ENCODE measurements at places on chromosomes 5 and 9.

DNA sequence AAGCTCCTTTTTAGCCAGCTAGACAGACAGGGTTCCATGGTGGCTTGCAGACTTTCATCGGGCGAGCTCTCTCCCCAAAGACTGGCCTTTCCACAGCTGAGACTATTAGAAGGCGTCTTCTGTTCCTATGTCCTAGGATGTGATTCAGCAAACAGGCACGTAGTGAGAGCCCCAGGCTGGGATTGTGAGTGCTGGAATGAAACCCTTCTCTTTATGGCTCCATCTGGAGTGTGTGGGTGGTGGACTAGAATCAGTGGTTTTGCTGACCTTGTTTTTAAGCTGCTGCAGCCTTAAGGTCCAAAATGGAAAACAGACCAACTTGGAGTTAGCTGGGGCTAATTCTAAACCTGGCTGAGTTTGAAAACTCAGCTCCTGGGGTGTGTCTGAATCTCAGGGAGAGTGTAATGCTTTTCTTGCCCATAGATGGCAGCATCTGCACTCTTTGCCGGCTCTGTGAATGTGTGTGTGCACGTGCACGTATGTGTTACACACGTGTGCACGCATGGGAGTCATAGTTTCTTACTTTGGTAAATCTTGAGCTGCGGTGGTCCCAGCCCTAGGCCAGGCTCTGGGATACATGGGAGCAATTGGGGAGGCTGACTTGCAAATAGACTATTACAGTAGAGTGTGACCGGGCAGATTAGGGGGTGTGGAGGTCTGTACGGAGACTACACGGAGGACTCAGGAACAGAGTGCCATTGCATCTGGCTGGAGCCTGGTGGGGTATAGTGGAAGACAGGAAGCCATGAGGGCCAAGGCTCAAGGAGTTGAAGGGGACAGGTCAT is 10.7 kb downstream of the GSN start:
- DNase-seq = no peak

- no peak for DNase-seq
Measured at GRCh38 chr9:93827545-93828330, 127.4 kb downstream of the BARX1 start.

- no peak for DNase-seq
Measured at GRCh38 chr5:79666758-79667157, 22.9 kb upstream of the CMYA5 start.

GRCh38 chr9:20689833-20690232 is 5.8 kb downstream of the FOCAD start:
- no peak for DNase-seq

- no peak for DNase-seq
Measured at GRCh38 chr5:171311322-171312077, 2.5 kb downstream of the TLX3 start.

DNA sequence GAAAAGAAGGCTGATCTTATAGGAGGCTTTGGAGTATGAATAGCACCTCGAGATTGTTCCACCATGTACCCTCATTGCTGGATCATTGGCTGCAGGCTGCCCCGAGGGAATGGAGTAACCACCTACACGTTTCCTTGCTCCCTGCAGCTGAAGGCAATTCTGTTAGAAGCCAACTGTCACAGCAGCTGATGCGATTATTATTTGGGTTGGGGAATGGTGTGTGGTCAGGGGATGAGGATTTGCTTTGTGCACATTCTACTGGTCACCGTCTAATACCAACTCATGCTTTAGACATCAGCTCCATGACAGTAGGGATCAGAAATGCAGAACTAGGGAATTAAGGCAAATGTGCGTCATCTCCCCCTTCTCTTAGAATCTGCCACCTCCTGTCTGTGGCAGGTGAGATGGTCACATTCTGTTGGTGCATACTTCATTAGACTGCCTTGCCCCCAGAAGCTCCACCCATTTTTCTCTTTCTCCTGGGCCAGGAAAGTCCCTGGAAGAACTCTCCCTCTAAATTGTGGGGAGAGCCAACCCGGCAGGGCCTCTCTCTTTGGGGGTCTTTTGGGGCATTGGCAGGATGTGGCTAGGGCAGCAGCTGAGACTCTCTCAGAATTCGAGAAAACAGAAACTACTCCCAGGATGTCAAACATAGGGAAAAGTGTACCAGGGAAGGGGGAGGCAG is 32.8 kb downstream of the NEUROG1 start:
- no peak for DNase-seq

- no peak for DNase-seq
Measured at GRCh38 chr9:123742009-123742767, 187.7 kb downstream of the DENND1A start.

DNA sequence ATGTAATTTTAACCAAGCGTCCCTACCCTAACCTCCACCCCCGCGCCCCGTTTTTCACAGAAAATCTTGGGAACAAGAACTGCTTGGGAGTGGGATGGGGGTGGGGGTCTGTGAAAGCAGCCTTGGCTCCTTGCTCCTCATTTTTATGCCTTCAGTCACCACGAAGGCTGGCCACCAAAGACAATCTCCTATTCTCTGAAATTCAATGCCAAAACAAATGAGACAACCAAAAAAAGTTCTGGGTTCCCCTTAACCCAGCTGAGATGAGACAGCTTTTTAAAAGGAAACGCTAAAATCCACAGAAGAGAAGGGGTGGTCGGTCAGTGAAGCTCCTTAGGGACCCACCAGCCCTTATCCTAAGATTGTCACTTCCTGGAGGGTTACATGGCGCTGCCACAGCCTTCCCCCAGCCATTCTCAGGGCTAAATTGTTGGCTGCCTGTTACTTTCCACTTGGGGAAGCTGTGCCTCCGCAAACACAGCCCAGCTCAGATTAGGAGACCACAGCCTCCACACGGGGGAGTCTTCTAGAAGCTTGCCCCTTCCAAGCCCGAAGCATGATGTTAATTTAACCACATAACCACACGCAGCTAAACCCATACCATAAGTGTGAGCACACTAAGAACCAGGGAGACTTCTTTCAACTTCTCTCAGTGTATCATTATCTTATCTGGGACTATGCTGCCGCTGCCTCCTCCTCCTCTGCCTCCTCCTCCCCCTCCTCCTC is 136.3 kb downstream of the FOXD1 start:
- peak; percentile 33 for DNase-seq

- DNase-seq = no peak
Measured at GRCh38 chr9:108854094-108854493, 1.7 kb downstream of the ACTL7B start.

DNA sequence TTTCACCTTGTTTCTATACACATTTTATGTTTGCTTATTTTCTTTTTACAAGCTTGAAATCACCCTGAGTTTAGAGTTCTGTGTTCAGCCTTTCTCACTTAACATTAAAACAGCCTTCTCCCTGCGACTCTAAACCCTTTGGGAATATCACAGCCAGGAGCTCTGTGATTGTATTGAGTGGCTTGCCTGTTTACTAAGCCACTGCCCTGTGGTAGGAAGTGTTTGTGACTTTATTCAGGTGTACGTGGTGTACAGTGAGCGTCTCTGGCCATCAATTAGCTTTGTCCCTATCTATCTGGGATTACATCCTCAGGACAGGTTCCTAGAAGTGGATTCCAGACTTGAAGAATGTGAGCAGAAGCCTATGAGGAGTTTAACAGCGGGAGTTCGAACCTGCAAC is 11.0 kb upstream of the NEURL1B start:
- no peak for DNase-seq

- no peak for DNase-seq
Measured at GRCh38 chr5:116564312-116564711, 10.3 kb downstream of the SEMA6A start.

- no peak for DNase-seq
Measured at GRCh38 chr5:148491793-148492184, 108.0 kb downstream of the FBXO38 start.

GRCh38 chr5:9761706-9762105 is 131.6 kb upstream of the TAS2R1 start:
- DNase-seq = no peak

- DNase-seq = peak; percentile 45
Measured at GRCh38 chr9:34633851-34634550, 3.6 kb downstream of the SIGMAR1 start.

GRCh38 chr5:109035436-109035835 is 287.7 kb downstream of the FER start:
- no peak for DNase-seq

- no peak for DNase-seq
Measured at GRCh38 chr9:125172031-125172755, 17.4 kb downstream of the PPP6C start.

- DNase-seq = no peak
Measured at GRCh38 chr5:133338504-133339355, 273.6 kb downstream of the FSTL4 start.

DNA sequence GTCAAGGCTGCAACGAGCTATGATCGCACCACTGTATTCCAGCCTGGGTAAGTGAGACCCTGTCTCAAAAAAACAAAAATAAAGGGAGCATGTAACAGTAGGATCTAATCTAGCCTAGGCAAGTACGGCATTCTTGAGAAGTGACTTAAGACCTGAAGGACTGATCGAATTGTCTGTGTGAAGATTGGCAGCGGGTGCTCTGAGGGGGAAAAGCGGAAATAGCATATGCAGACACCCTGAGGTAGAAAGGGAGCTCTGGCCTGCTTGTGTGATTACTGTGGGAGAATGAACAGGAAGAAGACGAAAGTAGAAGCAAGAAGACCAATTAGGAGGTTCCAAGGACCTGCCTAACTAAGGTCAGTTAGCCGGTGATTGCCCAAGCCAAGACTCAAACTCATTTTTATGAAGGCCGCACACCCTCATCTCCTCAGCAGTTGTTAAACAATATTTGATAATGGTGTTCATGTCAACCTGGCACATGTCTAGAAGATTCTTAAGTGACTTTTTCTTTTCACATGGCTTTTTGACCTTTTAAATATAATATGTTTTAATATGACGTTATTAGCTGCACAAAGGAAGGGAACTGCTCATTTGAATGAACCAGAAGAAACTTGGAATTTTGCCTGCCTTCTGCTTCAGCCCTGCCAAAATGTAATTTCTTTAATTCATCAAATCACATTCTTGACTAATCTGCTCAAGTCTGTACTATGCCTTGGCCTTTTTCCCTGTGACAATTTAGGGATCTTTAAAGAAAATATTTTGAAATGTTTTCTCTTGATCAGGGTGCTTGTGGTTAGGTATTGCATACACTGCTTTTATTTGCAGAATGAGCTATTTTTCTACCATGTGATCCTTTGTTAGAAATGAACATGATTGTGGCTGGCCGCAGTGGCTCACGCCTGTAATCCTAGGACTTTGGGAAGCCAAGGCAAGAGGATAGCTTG is 289.2 kb upstream of the DMRT1 start:
- DNase-seq = no peak

GRCh38 chr5:126004636-126005035 is 418.6 kb upstream of the GRAMD2B start:
- DNase-seq = no peak

DNA sequence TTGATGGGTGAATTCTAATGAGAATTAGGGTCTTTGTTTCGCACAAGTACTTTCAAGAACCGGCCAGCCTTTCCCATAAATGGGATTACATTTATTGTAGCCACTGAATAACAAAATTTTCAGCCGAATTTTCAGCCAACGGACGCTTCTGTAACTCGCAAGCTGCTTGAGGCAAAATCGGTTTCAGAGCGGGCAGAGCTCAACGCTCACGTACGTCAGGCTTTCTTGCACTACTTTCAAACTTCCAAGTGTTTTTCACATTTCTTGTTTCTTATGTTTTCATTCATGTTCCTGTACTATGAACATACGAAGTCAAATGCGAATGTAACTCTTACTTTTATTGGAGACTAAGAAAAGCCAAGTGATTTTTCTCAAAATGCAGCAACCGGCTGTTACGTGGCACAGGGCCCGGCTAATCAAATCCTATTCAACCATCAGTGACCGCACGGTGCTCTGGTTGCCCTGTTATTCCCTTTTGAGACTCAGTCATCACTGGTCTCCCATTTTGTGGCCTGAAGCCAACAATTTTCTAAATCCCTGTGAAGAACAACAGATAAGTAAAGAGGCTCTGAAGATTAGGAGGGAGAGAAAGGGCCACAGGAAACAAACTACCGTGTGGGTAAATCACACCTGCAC is 68.5 kb downstream of the SLC28A3 start:
- DNase-seq = no peak

DNA sequence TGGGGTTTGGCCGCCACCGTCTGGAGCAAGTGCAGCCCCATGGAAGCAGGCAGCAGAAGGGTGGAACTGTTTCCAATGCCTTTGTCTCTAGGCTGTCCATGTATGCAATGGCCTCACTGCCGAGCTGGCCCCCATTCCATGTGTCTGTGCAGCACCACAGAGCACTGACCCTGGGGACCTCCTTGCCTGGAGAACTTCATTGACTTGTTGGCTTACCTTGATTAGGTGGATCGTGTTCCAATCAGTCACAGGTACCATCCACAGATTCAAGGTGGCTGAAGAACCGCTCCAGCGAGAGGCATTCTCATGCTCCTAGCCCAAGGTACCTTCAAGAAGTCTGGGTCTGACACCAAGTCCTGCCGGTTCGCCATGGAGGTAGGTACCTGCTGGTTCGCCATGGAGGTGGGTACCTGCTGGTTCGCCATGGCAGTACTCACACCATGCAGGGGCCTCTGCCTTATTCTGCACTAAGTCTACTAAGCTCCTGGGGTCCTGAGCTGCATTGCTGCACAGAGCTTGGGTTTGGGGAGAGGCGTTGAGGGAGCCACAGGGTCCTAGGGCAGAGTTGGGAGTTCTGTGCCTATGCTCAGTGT is 358.3 kb upstream of the IRX1 start:
- DNase-seq = no peak

DNA sequence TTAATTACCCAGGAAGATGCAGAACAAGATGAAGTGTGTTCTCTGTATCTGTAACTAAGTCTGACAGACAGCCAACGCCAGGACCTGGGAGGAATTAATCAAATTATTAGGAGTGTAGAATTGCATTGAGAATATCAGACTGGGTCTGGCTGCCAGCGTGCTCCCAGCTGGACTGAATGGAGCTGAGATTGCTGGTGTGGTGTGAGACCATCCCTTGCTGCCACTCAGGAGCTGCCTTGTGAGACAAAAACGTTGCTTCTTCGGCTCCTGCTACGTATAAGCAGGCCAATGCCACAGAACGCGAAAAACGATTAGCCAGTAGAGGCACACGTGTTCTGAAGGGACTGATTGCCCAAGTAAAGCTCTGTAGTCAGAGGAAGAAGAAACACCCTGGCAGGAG is 66.8 kb downstream of the AMBP start:
- no peak for DNase-seq

GRCh38 chr9:94822273-94822672 is 95.8 kb downstream of the AOPEP start:
- DNase-seq = no peak

DNA sequence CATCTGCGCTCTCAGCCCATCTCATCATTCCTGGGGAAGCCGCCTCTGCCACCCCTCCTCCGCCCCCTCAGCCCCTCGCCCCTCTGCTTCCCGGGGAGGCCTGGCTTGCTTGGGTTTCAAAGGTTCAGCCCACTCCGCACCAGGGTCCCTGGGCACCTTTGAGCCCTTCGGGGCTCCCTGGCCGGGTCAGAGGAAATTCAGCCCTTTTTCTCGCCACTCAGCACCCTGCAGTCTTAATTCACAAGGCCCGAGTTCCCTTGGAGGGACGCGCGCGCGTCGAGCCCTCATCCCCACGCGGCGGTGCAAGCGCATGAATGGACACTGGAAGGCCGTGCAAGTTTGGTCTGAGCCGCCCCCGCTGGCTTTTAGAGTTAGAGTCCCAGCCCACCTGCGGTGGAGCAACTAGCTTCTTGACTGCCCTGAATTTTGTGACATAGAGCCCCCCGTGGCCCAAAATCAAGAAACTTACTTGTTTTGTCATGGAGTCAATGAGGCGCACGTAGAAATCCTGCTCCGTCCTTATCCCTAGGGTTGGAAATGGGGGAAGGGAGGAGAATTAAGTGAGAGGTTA is 4.5 kb downstream of the EBF1 start:
- DNase-seq = no peak

- DNase-seq = no peak
Measured at GRCh38 chr5:169442403-169442874, 141.1 kb upstream of the SPDL1 start.
